ENCODE measurements at places on chromosomes 3 and 15.

GRCh38 chr3:13308380-13308801 is 111.7 kb downstream of the NUP210 start:
- DNase-seq = peak; percentile 56

- DNase-seq = no peak
Observed at GRCh38 chr3:16570113-16570512, 35.1 kb downstream of the DAZL start.

DNA sequence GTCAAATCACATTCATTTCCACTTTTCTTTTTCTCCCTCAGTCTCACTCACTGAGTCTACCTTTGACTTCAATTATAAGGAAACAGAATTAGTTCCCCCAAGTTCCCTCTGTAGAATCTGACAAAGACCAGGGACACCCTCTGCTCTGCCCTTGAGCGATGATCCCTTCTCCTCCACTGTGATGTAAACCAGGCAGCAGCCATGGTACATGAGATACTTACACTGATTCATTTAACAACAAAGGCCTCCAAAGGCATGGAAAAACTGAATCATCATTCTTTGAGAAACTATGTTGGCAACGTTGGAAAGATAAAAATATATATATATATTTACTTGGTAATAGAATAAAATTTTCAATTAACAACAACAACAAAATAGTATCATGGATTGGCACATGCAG is 84.1 kb downstream of the P3H2 start:
- no peak for DNase-seq

DNA sequence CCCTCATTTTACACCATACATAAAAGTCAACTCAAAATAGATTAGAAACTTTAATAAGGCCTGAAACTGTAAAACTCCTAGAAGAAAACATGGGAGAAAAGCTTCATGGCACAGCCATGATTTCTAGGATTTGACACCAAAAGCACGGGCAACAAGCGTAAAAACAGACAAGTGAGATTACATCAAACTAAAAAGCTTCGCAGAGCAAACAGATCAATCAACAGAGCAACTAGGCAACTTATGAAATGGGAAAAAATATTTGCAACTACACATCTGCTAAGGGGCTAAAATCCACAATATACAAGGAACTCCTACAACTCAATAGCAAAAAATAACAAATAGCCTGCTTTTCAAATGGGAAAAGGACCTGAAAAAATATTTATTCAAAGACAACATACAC is 26.1 kb downstream of the ZNF148 start:
- DNase-seq = no peak

- no peak for DNase-seq
Observed at GRCh38 chr3:169232863-169233262, 430.6 kb downstream of the MECOM start.

DNA sequence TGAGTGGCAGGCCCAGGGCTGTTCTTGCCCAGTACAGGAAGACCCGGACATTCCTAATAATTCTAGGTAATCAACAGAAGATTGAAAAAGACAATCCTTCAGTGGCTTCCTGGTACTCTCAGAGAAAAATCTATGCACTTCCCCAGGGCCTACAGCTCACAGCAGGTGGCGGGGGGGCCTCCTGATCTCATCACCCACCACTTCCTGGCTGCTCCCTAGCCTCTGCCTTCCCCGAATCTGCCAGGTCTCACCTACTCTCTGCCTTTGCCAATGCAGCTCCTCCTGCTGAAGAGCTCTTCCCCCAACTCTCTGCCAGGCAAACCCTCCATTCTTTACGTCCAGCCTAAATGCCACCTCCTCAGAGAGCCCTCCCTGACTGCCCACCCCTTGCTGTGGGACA is 37.5 kb downstream of the EHD4 start:
- DNase-seq = peak; percentile 50

DNA sequence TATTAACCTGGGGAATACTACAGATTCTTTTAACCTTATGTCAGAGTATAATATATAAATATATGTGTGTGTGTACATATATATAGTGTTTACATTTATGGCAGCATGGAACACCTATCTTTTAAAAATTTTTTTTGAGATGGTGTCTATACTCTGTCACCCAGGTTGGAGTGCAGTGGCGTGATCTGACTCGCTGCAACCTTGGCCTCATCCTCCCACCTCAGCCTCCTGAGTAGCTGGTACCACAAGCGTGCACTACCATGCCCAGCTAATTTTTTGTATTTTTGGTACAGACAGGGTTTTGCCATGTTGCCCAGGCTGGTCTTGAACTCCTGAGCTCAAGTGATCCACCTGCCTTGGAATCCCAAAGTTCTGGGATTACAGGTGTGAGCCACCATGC is 18.5 kb upstream of the ERICH6 start:
- DNase-seq = no peak

DNA sequence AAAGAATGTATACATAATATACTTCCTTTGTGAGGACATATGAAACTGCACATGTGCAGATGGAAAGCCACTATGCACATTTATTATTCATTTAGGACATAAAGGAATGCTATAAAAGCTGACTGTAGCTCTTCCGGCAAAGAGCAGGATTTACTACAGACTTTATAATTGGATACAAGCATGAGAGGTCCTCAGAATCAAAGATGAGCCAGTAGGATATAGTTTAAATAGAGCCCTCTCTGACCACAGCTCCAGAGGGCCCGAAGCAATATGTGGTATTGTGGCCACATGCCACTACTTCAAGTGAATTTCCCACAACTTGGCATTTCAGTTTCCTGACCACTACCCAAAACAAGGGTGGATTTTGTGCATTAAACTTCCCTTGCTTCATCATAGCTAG is 140.9 kb downstream of the ATP8B4 start:
- DNase-seq = no peak

- peak; percentile 67 for DNase-seq
Observed at GRCh38 chr3:122916580-122916979, 111.0 kb downstream of the SEMA5B start.

GRCh38 chr3:24149032-24149431 is 203.9 kb downstream of the NR1D2 start:
- DNase-seq = no peak

- no peak for DNase-seq
Observed at GRCh38 chr3:16423298-16423697, 90.2 kb downstream of the RFTN1 start.

GRCh38 chr3:161372321-161373260 is 1.3 kb upstream of the SPTSSB start:
- peak; percentile 31 for DNase-seq

- DNase-seq = no peak
Observed at GRCh38 chr3:19103510-19103909, 44.8 kb upstream of the KCNH8 start.

- no peak for DNase-seq
Observed at GRCh38 chr3:13233487-13234485, 160.6 kb upstream of the IQSEC1 start.

DNA sequence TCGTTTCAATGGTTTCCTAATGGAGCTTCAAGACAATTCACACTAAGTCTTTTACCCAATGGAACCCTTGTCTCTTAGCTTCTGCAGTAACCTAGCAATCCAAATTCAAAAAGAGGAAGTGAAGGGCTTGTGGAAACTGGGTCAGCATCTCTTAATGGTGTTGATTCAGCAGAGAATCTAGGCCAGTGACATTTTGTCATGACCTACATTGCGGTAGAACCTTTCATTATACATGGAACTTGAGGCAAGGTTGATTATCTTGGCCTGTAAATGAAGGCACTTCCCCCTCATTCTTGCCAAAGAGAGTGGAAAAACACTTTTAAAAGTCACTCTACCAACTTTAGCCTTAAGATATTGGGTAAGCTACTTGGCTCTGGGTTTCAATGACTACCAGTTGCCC is 42.8 kb downstream of the C2CD4B start:
- no peak for DNase-seq

GRCh38 chr15:29311696-29312095 is 42.1 kb upstream of the NSMCE3 start:
- no peak for DNase-seq

DNA sequence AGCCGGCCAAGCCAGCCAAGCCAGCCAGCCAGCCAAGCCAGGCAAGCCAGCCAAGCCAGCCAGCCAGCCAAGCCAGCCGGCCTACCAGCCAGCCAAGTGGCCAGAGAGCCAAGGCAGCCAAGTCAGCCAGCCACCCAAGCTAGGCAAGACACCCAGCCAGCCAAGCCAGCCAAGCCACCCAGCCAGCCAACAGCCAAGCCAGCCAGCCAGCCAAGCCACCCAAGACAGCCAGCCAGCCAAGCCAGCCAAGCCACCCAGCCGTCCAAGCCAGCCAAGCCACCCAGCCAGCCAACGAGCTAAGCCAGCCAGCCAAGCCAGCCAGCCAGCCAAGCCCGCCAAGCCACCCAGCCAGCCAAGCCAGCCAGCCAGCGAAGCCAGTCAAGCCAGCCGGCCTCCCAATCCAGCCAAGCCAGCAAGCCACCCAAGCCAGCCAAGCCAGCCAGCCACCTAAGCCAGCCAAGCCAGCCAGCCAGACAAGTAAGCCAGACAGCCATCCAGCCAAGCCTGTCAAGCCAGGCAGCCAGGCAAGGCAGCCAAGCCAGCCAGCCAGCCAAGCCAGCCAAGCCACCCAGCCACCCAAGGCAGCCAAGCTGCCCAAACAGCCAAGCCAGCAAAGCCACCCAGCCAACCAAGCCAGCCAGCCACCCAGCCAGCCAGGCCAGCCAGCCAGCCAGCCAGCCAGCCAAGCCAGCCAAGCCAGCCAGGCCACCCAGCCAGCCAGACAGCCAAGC is 200.5 kb downstream of the GOLGA6L6 start:
- DNase-seq = peak; percentile 54

DNA sequence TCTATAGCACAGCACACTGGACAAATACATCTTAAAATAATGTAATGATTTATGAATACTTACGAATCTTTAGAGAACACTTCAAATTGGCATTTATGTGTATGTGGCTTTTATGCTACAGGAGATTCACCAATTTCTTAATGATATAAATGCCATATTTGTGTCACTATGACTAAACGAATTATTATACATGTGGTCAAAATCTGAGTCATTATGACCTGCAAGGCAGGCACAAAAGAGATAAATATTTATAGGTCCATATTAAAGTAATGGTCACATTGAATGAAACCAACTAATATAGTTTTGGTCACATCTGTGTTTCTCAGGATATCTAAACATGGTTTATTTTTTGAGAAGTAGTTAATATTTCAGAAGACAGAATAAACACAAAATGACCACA is 232.3 kb upstream of the SEMA6D start:
- DNase-seq = no peak

- DNase-seq = peak; percentile 37
Observed at GRCh38 chr3:41960826-41961750, 815 bp downstream of the ULK4 start.

- no peak for DNase-seq
Observed at GRCh38 chr15:37984368-37984767, 49.9 kb downstream of the TMCO5A start.
